ENCODE measurements at places on chromosomes 5 and 9.

DNA sequence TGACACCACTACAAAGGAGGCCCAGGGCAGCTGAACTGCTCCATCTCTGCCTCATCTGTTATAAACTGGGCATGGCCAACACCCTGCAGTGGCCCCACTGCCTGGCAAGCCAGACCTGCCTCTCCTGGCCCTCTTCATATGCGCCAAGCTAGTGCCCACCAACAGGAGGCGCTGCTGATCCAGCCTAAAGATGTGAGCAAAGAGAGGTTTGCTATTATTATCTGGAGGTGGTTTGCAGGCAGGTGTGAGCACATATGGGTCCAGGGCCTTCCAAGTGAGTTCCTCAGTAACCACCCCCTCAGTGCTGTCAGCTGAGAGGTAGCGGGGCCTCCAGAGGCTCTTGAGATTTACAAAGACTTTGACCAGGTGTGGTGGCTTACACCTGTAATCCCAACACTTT is 232.2 kb downstream of the SYK start:
- no peak for DNase-seq

- peak; percentile 69 for DNase-seq
Measured at GRCh38 chr9:84839541-84839940, 170.0 kb downstream of the NTRK2 start.

- no peak for DNase-seq
Measured at GRCh38 chr9:101453776-101454570, 18.4 kb upstream of the ALDOB start.

- DNase-seq, result no peak
Measured at GRCh38 chr9:85178474-85178873, 508.9 kb downstream of the NTRK2 start.

- peak; percentile 14 for DNase-seq
Measured at GRCh38 chr9:101265261-101265660, 119.5 kb downstream of the BAAT start.

GRCh38 chr9:129889941-129890717 is 54.9 kb downstream of the USP20 start:
- no peak for DNase-seq

GRCh38 chr5:119269061-119269944 is 86.5 kb upstream of the TNFAIP8 start:
- DNase-seq, result no peak

- no peak for DNase-seq
Measured at GRCh38 chr9:137506274-137506673, 43.9 kb downstream of the PNPLA7 start.

DNA sequence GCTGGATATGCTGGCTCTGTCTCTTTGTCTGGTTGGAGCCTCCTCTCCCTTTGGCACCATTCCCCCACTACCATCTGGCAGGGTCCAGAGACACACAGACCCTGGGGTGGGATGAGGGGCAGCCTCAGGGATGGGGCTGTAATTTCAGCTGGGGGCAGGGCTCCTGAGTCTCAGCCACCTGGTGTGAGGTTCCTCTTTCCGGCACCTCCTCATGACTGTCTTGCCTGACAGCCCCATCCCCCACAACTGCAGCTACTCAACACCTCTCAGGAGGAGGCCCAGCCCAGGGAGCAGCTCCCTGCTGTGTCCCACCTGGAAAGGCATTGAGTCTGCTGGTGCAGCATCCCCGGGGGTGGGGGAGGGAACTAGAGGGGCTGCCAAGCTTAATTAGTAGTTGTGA is 11.7 kb upstream of the RPS14 start:
- DNase-seq, result no peak

DNA sequence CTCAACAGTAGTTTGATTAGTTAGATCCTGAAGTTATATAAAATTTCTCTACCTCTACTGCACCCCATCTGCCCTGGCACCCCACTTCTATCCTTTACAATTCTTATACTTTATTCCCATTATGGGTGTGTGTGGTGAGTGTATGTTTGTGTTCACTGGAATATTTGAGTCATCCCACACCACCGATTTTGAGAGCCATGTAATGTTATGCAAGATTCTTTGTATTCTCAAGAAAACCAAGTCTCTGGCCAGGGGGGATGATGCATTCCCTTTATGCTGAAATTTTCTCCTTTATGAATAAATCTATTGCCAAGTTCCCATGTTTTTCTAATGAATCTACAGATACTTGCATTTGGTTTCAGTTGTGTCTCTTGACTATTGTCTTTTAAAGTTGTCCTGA is 266.8 kb downstream of the ARHGEF28 start:
- DNase-seq, result no peak

DNA sequence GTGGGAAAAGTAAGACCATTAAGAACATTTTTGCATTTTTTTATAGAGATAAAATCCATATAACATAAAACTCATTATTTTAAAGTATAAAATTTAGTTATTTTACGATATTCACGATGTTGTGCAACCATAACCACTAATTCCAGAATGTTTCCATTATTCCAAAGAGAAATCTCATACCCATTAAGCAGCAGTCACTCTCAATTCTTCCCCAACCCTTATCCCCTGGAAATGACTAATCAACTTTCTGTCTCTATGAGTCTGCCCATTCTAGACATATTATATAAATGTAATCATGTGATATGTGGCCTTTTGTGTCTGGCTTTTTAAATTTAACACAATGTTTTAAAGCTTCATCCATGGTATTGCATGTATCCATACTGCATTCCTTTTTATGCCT is 115.6 kb upstream of the ADAMTSL1 start:
- no peak for DNase-seq

Measured in muscle of back (tissue), 13 donors.